ENCODE measurements at places on chromosomes 4 and X.

GRCh38 chr4:41722181-41722580, 26.3 kb downstream of the PHOX2B start:
- DNase-seq, result no peak

GRCh38 chr4:7370038-7370437, 64.7 kb downstream of the PSAPL1 start:
- no peak for DNase-seq

- no peak for DNase-seq
These were observed 852.9 kb downstream of the TECRL start for GRCh38 chr4:63556332-63556731.

- no peak for DNase-seq
These were observed 12.9 kb upstream of the SMPX start for GRCh38 chrX:21770631-21771321.

- DNase-seq, result no peak
These were observed 536 bp upstream of the CTSO start for GRCh38 chr4:155954118-155954685.

DNA sequence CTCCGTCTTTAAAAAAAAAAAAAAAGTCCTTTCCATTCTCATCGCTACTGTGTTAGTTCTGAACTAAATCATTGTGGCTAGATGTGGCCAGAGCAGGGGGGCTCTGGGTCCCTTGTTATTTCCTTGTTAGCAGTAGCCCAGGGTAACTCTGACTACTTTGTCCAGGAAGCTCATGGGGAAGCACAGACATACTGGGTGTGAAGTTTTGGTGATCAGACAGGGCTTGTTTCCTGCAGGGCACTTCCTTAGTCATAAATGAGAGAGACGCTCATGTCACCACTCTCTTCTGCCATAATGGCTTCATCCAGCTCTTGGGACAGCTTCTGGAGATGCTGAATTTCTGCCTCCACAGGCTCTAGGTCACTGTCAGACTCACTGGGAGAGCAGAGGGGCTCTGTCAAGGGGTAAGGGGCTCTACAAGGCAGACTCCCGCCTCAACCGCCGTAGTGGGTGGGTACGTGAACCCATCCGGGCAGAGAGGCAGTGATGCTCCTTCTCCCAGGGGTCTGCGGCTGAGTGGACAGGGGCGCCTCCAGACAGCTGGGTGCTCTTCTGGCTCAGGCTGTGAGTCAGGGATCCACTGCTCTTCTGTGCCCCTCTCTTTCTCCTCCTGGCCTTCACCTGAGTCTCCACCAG, 12.9 kb downstream of the STIM2 start:
- peak; percentile 31 for DNase-seq

DNA sequence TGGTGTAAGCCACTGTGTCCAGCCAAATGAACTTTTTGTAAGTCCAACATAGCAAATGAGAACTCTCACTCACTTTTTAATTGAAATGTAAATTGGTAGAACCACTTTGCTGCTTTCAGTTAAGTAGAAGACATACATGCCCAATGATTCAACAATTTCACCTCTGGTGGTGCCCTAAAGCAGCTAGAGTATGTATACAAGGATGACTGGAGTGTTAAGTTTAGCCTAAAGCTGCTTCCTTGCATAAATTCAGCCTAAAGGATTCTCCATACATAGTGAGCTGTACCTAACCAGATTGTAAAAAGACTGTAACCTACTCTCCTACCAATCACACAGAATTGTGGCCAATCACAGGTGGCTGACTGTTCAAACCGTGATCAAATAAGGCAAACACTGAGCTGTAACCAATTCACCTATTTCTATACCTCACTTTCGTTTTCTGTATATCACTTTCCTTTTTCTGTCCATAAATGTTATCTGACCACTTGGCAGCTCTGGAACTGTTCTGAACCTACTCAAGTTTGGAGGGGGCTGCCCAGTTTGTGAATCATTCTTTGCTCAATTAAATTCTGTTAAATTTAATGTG, 39.9 kb downstream of the PDS5A start:
- DNase-seq, result no peak

- no peak for DNase-seq
These were observed 372.7 kb downstream of the INPP4B start for GRCh38 chr4:142473218-142473959.

DNA sequence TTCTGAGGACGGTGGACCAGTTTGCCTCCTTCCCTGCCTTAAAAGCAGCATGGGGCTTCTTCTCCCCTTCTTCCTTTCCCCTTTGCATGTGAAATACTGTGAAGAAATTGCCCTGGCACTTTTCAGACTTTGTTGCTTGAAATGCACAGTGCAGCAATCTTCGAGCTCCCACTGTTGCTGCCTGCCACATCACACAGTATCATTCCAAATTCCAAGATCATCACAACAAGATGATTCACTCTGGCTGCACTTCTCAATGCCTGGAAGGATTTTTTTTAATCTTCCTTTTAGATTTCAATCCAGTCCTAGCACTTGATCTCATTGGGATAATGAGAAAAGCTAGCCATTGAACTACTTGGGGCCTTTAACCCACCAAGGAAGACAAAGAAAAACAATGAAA, 255.3 kb downstream of the RAPGEF2 start:
- no peak for DNase-seq

GRCh38 chrX:119181491-119181890, 53.9 kb upstream of the KIAA1210 start:
- DNase-seq, result no peak

DNA sequence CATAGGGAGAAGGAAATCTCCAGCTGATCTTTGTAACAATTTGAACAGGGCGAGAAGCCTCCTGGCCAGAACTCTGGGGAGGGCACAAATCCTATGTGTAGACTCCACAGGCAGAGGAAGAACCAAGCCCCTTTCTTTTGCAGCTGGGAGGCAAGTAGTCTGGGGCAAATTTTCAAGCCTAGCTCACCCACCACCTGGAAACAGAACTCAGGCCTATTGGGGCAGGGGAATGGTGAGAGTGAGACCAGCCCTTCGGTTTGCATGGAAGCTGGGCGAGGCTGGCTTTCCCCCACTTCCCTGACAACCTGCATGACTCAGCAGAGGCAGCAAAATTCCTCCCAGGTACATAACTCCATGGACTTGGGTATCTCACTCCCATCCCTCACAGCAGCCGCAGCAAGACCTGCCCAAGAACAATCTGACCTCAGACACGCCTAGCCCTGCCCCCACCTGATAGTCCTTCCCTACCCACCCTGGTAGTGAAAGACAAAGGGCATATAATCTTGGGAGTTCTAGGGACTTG, 138.2 kb downstream of the EMCN start:
- DNase-seq, result no peak

Data from activated CD8-positive, alpha-beta memory T cell treated with anti-CD3 and anti-CD28 coated beads for 4 hours (primary cell).